ENCODE measurements at places on chromosomes 12 and 14.

DNA sequence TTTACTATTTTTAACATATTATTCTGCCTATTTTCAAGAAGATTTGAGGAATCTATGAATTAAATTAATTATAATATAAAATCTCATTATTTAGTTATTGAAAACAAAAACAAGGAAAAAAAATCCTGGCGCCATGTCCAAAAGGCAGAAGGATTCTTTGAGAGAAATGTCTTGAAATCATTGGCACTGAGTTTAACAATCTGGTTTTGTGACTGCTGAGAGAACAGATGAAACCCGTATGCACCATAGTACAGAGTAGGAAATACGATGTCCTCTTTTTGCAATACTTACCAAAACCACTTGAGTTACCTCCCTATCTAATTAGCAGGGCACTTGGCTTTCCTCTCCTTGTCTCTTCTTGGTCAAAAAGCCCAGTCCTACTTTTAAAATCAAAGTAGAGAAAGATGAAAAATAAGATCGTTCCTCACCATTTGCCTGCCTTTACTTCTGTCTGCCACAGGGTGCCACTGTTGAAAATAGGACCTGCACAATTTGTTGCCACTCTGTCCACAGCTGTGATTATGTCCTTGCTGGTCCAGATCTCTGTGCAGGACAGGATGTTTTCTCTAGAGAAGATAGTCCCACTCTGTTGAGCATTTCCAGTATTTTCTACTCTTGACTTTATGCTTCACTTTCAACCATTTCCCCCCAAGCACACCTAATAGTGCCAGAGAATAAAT, 179.7 kb downstream of the PDZRN4 start:
- H3K27me3 ChIP-seq = no peaks in the 10 kb centered on the region
- H3K36me3 ChIP-seq = no peaks in the 10 kb centered on the region
- no peak overlapping the region for H3K27ac ChIP-seq

DNA sequence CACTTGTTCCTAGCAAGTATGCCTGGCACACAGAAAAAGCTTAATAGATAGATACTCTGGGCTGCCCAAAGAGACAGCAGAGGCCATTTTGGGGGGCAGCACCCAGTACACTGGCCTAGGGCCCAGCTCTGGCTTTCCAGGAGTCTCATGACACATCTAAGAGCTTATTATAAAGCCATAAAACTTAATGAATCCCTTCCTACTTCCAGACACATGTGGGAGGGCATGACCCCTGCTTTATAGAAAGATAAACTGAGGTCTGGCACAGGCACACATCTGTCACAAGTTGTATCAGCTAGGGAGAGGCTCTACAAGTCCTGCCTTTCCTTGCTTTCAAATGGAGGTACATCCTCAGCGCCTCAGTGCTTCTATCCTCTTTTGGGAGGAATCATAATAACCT, 27.1 kb downstream of the FMNL3 start:
- H3K4me3 ChIP-seq = no peak overlapping the region
- H3K27ac ChIP-seq = no peak overlapping the region

GRCh38 chr12:66884091-66884490, 205.2 kb upstream of the GRIP1 start:
- H3K4me3 ChIP-seq = no peak overlapping the region
- no peak for DNase-seq
- H3K36me3 ChIP-seq = no peaks in the 10 kb centered on the region
- H3K27ac ChIP-seq = no peak overlapping the region
- no peaks in the 10 kb centered on the region for H3K4me1 ChIP-seq

DNA sequence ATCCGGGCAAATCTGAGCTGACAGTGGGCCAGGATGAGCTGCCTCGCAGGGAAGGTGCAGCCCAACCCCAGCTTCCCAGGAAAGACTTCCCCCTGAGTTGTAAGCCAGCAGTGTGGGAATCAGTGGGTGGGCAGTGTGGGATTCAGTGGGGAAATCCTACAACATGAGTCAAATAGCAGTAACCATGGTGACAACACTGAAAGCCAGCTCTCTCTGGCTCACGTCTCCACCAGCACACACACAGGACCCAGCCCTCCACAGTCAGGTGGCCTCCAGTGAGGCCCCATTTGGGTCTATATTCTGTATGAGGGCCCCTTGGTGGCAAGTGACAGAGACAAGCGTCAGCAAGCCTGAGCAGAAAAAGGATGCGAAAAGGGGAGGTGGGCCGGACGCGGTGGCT, 6.0 kb upstream of the LGALS3 start:
- H3K27ac ChIP-seq = peak overlapping the region; percentile 88
- no peaks in the 10 kb centered on the region for H3K27me3 ChIP-seq
- no peak for DNase-seq
- peaks cover 95% of the 10 kb centered on the region for H3K4me1 ChIP-seq
- no peaks in the 10 kb centered on the region for H3K36me3 ChIP-seq

GRCh38 chr12:21776175-21776574, 1.7 kb upstream of the KCNJ8 start:
- no peak overlapping the region for H3K4me3 ChIP-seq
- DNase-seq = no peak
- peaks cover 20% of the 10 kb centered on the region for H3K27me3 ChIP-seq
- peaks cover 15% of the 10 kb centered on the region for H3K4me1 ChIP-seq
- H3K27ac ChIP-seq = no peak overlapping the region

GRCh38 chr14:88688386-88688785, 104.4 kb downstream of the EML5 start:
- no peaks in the 10 kb centered on the region for H3K36me3 ChIP-seq
- H3K4me1 ChIP-seq = no peaks in the 10 kb centered on the region
- H3K4me3 ChIP-seq = no peak overlapping the region
- DNase-seq = no peak

- no peaks in the 10 kb centered on the region for H3K36me3 ChIP-seq
- no peak overlapping the region for H3K27ac ChIP-seq
- no peaks in the 10 kb centered on the region for H3K27me3 ChIP-seq
- DNase-seq = no peak
- H3K4me1 ChIP-seq = peaks cover 5% of the 10 kb centered on the region
- no peak overlapping the region for H3K4me3 ChIP-seq
Observed at GRCh38 chr12:67705394-67706370, 57.1 kb downstream of the DYRK2 start.

DNA sequence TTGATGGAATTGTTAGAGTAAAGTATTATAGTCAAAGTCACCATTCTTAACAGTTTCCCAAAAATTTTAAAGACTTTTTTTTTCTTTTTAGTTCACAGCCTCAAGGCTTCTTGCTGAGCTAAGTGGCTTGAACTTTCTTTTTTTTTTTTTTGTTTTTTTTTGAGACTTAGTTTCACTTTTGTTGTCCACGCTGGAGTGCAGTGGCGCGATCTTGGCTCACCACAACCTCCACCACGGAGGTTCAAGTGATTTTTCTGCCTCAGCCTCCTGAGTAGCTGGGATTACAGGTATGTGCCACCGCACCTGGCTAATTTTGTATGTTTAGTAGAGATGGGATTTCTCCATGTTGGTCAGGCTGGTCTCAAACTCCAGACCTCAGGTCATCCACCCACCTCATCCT, 92.8 kb downstream of the SETD3 start:
- peaks cover 4% of the 10 kb centered on the region for H3K4me1 ChIP-seq
- no peaks in the 10 kb centered on the region for H3K36me3 ChIP-seq
- H3K27ac ChIP-seq = no peak overlapping the region

- DNase-seq = no peak
- H3K27ac ChIP-seq = peak overlapping the region; percentile 48
- no peaks in the 10 kb centered on the region for H3K4me1 ChIP-seq
- no peaks in the 10 kb centered on the region for H3K36me3 ChIP-seq
Observed at GRCh38 chr12:54684636-54685630, 36.8 kb upstream of the DCD start.

DNA sequence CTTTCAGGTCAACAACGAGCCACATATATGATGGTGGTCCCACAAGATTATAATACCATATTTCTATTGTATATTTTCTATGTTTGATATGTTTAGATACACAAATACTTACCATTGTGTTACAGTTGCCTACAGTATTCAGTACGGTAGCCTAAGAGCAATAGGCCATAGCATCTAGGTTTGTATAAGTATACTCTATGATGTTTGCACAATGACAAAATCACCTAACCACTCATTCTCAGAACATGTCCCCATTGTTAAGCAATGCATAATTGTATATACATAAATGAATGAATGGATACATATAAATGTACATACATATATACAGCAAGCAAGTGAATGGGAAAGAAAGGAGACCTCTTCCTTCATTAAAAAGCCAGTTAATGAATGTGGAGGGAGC, 23.8 kb downstream of the TMTC1 start:
- H3K27ac ChIP-seq = no peak overlapping the region
- H3K27me3 ChIP-seq = no peaks in the 10 kb centered on the region
- no peaks in the 10 kb centered on the region for H3K36me3 ChIP-seq
- DNase-seq = no peak
- peaks cover 24% of the 10 kb centered on the region for H3K4me1 ChIP-seq
- no peak overlapping the region for H3K4me3 ChIP-seq

DNA sequence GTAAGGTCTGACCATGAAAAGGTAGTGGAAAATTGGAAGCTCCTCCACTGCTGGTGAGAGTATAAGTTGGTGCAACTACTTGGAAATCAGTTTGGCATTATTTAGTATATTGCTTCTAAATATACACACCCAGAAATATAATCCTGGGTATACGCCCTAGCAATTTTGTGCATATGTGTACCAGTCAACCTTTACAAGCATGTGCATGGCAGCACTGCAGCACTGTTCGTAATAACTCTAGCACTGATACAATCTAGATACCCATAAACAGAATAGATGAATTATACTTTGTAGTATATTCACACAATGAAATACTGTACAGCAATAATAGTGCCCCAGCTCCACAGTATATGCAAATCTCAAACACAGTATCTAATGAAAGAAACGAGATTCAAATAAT, 265.9 kb downstream of the EMP1 start:
- H3K27me3 ChIP-seq = no peaks in the 10 kb centered on the region
- no peak overlapping the region for H3K27ac ChIP-seq
- DNase-seq = no peak

DNA sequence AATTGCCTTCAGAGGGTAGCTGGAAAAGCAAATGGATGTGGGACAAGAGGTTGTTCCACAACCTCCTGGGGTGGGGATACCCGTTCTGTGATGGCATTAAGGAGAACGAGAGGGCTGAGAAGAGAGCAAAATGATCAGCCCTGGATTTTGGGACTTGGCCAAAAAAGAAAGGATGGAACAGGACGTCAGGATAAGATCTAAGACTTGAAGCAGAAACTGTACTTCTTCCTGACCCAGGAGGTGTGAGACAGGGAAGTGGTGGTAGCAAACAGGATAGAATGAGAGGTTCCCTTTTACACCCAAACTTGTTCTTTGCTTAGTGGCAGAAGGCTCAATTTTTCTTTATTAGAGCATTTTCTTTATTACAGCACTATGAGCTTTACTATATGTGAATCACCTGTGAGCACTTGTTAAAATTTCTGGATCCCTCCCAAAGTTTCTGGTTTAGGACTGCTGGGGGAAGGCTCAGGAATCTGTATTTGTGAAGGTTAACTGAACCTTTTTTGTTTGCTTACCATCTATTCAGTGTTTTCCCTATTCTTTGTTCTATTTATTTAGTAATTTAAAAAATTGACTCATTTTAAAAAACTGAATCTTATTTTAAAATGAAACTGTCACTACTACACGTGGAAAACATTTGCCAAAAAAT, 59.2 kb downstream of the ERC1 start:
- H3K27me3 ChIP-seq = no peaks in the 10 kb centered on the region
- no peak overlapping the region for H3K27ac ChIP-seq

DNA sequence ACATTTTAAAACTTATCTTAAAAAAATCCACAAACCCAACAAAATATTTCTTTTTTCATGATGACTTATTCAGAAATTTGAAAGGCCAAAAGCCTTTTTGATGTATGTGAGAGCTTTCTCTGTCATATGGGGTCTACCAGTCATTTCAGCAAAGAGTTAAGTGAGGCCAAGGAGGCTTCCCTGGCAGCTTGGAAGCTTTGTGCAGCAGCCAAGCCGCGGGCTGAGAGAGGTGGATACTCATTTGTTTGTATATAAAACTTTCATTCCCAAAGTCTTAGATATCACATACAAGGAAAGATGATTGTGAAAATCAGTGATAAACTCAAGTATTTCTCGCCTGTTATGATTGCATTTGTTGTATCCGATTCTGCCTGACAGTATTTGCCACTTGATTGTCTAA, 48.5 kb upstream of the RNU6-8 start:
- H3K4me3 ChIP-seq = no peak overlapping the region
- DNase-seq = no peak
- H3K27ac ChIP-seq = no peak overlapping the region
- H3K27me3 ChIP-seq = no peaks in the 10 kb centered on the region
- no peaks in the 10 kb centered on the region for H3K36me3 ChIP-seq

GRCh38 chr14:88225721-88226120, 97.3 kb downstream of the KCNK10 start:
- no peak overlapping the region for H3K4me3 ChIP-seq
- H3K27ac ChIP-seq = no peak overlapping the region
- H3K36me3 ChIP-seq = no peaks in the 10 kb centered on the region
- DNase-seq = no peak
- no peaks in the 10 kb centered on the region for H3K4me1 ChIP-seq
- peaks cover 6% of the 10 kb centered on the region for H3K27me3 ChIP-seq

- no peak for DNase-seq
- H3K4me3 ChIP-seq = no peak overlapping the region
- no peaks in the 10 kb centered on the region for H3K36me3 ChIP-seq
- H3K27me3 ChIP-seq = no peaks in the 10 kb centered on the region
- no peaks in the 10 kb centered on the region for H3K4me1 ChIP-seq
Observed at GRCh38 chr12:31929027-31929526, 30.1 kb upstream of the RESF1 start.

DNA sequence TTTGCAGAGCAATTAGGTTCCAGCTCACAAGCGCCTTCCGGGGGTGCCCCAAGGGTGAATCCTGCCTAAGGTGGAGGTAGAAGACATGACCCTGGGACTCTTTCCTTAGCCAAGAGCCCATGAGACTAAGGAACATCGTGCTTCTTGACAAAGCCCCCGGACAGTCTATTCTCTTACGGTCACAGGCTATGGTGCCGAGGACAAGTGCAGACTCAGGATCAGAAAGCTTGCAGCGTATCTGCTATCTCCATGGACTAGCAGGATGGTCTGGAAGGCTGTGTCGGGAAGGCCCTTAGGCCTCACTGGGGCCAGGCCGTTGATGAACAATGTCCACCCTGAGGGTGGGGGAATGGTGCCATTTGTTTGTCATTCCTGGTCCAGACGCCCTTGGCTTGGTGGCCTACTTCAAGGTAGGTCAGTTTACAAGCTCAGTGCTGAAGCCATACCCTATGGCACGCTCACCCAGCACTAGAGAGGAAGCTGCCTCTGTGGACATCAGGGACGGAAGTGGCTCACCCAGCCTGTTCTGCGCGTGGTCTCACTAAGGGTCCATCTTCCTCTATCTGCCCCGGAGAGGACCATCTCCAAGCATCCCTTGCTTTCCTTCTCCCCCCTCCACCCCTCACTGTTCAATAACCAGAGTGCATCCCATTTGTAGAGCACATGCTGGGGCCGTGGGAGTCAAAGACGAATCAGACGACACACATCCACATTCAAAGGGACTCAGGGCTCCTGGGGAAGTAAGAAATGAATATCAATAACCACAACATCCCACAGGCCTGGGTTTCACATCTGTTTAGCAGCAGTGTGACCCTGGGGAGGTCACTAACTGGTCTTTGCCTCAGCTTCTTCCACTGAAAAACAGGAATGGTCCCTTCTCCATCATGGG, 45.0 kb upstream of the IQSEC3 start:
- no peak overlapping the region for H3K4me3 ChIP-seq
- H3K27ac ChIP-seq = no peak overlapping the region
- DNase-seq = peak; percentile 48
- H3K4me1 ChIP-seq = no peaks in the 10 kb centered on the region
- H3K36me3 ChIP-seq = peaks cover 22% of the 10 kb centered on the region

Data from suprapubic skin (tissue), 4 donors.